ENCODE measurements at places on chromosomes 1 and 21.

- DNase-seq: no peak
Measured at GRCh38 chr1:201756406-201756805, 72.6 kb upstream of the IPO9 start.

DNA sequence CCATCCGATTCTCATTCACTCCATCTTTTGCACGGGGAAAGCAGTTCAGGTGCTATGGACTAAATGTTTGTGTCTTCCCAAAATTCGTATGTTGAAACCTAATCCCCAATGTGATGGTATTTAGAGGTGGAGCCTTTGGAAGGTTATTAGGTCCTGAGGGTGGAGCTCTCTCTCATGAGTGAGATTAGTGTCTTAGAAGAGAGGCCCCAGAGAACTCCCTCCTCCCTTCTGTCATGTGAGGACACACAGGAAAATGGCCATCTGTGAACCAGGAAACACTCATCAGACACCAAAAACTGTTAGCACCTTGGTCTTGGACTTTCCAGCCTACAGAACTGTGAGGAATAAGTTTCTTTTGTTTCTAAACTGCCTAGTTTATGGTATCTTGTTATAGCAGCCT is 15.8 kb upstream of the CCDC190 start:
- no peak for DNase-seq

- no peak for DNase-seq
Measured at GRCh38 chr1:1775327-1776226, 2.7 kb downstream of the NADK start.

DNA sequence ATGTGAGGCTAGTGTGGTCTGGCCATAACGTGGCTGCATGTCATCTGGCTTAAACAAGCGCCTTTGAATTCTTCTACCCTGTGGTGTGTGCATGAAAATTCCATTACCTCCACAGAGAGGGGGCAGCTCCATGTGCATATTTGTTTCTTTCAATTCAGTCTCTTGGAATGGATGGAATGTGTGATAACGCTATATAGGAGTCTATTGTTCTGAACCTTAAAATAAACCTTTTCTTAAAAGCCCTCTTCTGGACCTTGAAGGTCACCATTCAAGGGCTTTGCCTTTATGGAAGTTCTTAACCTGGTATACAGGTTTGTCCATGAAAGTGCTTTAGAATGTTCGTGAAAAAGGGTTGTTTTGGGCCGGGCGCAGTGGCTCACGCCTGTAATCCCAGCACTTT is 118.2 kb upstream of the ADGRL2 start:
- DNase-seq: no peak

All from activated T-cell treated with anti-CD3 and anti-CD28 coated beads, Interleukin-2, amount 50 U/mL, for 1 hour (primary cell).